ENCODE measurements at places on chromosomes 11 and 22.

- no peak for DNase-seq
Measured at GRCh38 chr22:28938286-28938833, 55.0 kb downstream of the ZNRF3 start.

GRCh38 chr11:83124636-83125424 is 32.1 kb upstream of the PCF11 start:
- DNase-seq = no peak

DNA sequence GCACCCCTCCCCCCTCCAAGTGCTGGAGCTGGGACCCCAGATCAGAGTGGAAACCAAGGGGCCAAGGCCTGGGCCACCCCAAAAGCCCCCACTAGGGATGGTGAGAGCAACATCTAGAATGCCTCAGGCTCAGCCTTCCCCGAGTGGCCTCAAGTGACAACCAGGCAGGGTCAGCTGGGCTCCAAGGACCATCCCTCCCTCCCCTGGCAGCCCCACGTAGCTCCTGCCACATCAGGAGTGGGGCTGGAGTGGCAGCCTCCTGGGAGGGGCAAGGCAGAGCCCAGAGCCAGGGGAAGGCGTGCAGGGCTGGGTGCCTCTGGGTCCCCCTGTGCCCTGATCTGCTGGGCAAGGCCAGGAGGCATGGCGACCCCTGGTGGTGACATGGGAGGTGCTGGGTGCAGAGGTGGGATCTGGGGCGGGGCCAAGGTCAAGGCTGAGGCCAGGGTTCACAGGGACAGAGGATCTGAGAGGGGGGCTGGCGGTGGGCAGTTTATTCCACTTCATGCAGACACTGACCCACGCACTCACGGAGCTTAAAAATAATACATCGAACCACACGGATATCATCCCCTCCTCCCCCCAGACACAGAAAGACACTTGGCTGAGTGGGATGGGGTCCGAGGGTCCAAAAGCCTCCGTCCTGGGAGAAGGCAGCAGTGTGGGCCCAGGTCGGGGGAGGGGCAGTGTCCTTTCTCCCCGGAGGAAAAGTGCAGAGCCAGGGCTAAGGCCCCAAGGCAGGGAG is 15.8 kb upstream of the EHD1 start:
- peak; percentile 55 for DNase-seq

- DNase-seq = no peak
Measured at GRCh38 chr22:44500599-44500998, 2.6 kb upstream of the RTL6 start.

DNA sequence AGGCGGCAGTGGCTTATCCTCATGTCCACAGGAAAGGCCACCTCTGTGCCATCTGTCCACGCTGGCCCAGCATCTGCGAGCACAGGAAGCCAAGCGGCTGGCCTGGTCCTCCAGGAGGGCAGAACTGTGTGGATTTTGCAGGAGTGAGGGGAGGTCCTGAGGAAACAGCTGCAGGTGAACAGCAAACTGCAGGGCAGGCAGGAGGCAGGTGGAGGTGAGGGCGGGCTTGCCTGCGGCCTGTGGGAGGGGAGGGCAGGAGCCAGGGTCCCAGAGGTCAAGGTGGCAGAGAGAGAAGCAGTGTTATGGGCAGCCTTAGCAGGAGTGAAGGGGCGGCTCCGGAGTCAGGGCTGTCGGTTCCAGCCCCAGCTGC is 369.7 kb downstream of the SHANK2 start:
- no peak for DNase-seq

GRCh38 chr11:656866-657265 is 19.8 kb downstream of the DRD4 start:
- DNase-seq = no peak

- DNase-seq = no peak
Measured at GRCh38 chr11:134714021-134714656, 302.1 kb upstream of the B3GAT1 start.

GRCh38 chr11:12512826-12513395 is 135.5 kb downstream of the PARVA start:
- DNase-seq = no peak

DNA sequence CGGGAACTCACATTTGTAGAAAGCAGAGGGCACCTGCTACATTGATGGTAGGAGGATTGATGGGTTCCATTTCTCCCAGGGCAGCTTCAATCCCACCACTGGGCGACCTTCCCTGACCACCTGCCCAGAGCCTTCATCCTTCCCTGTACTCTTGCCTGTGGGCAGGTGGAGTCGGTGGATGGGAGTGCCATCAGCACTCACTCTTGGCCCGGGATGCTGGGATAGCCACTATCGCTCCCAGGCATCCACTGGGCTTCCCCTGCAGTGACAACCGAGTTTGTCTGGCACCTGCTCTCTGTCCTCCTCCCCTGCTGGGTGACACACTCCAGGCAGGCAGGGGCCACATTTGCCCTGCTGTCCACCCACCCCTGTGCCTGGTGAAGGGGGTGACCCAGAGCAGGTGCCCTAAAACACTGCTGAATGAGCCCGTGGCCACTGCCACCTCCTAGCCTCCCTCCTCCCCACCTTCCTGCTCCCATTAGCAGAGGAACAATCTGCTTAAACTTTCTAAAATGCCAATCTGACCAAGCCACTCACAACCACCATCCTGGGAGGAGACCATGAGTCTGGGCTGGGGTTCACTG is 604.7 kb downstream of the TBC1D22A start:
- no peak for DNase-seq

DNA sequence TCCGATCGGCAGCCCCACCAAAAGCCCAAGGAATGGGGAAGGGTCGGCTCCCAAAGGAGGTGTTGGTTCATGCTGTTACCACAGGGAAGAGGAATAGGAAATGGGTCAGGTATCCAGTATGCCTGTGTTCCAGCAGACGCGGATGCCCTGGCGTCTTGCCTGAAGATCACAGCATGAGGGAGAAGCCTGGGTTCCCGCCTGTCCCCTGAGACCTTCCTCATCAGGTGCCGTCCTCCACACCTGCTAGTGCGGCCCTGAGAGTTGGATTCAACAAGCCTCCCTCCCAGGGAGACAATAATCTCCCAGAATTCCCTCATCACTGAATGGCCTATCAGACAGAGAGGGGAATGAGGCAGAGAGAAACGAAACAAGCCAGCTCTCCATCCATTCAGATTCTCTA is 92.2 kb downstream of the SPATA19 start:
- DNase-seq = no peak

- DNase-seq = no peak
Measured at GRCh38 chr11:17846852-17847453, 112.4 kb downstream of the KCNC1 start.

DNA sequence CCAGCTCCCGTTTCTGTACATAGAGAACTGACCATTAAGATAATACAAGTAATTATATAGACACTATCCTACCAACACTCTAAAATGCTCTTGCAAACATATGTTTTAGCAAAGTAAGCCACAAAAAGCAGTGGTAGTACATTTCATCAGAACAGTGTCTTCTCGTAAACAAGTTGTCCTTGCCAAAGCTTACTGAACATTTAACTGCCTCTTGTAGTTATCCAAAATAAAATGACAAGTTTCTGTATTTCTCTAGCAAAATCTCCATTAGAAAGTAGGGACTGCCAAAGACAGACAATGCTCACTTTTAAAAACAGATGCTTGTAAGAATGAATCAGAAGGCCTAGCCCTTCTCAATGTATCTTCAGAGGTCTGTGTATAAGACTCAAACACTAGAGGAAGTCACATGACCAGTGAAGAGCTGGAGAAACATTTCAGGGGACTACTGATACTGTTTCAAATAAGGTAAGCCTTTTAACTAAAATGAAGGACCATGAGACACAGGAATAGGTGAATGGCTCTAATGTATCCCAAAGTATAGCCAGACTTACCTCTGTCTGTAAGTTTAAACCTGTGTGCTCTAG is 7.8 kb upstream of the ZC3H12C start:
- no peak for DNase-seq

DNA sequence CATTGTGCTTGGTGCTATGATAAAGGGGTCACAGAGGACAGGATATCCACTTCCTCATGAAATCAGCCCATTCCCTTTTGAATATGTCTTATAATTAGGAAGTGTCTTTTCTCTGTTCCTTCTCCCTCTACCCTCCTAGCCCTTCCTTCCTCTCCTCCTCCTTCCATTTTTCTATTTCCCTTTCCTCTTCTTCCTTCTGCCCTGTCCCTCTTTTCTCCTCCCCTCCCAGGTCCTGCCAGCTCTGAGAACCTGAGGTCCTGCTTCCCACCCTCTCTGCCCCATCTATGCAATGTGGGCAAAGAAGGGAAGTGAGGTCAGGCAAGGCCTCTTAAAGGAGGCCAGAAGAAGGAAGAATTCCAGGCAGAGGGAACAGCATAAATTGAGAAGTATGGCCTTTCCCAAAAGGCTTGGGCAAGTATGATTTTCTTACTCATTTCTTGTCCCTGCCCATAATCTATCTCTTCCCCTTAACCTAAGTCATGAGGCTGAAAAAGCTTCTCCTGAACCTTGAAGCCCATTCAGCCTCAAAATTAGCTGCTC is 7.7 kb upstream of the UBASH3B start:
- DNase-seq = no peak

GRCh38 chr11:27208846-27209245 is 154.2 kb downstream of the CCDC34 start:
- no peak for DNase-seq

- DNase-seq = no peak
Measured at GRCh38 chr11:105829084-105829483, 193.0 kb downstream of the MSANTD4 start.

DNA sequence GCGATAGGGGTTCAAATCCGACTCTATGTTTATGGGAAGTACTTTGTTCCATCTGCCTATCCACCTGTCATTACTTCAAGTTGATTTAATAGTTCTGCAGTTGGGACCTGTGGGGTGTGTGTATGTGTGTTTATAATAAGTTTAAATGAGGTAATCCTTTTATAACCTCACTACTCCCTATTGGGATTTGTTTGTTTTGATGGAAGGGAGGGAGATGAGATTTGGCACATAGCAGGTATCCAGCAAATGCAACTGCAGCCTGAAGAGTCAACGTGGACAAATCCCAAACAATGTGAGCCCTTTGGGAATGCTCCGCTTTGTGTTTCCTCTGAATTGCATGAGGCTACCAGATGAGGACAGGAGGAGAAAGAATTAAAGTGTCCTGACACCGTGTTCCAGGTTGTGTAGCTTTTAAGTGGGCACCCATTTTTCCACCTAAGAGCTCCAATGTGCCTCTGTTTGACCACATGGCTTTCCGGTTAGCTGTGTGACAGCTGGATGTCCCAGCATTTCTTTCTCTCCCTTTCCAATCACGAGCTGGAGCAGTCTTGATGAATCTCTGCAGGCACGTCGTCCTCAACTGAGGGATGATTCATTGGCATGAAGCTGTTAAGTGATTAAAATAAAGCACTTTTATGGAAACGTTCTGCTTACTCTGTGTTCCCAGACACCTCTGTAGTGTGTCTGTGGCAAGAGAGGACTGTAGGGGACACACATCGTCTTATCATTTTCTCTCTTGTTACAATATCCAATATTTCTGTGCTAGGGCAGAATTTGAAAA is 610.7 kb downstream of the NTM start:
- no peak for DNase-seq

GRCh38 chr22:36323182-36323854 is 64.4 kb downstream of the MYH9 start:
- DNase-seq = peak; percentile 79

DNA sequence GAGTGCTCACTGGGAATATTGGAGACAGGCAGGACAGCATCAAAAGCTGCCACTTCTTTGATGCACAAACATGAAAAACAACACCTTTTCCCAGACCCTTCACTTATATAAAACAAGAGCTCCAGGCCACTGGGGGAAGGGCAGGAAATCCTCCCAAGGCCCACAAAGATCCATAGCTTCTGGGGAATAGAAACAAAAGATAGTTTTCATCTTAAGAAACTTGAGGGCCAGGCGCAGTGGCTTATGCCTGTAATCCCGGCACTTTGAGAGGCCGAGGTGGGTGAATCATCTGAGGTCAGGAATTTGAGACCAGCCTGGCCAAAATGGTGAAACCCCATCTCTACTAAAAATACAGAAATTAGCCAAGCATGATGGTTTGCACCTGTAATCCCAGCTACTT is 15.3 kb downstream of the RTL6 start:
- DNase-seq = no peak

DNA sequence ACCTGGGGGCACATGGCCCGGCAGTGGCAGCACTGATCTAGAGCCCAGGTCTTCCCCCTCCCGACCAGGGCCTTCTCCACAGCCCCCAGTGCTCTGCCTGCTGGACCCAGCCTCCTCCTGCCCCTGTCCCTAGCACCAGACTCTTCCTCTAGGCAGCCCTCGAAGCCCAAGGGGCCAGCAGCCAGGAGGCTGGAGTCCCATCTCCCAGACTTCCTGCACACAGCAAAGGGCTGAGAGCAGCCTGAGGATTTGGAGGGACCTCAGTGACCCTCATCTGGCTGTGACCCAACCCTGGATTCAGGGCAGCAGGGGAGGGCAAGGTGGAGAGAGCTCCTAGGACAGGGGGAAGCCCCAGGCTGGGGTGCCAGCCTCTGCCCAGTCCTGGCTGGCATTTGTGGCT is 3.0 kb downstream of the RHOD start:
- no peak for DNase-seq

- DNase-seq = no peak
Measured at GRCh38 chr11:111532365-111532709, 8.2 kb upstream of the LAYN start.

GRCh38 chr11:132312161-132312560 is 941.7 kb downstream of the NTM start:
- no peak for DNase-seq

GRCh38 chr11:118142081-118142480 is 10.5 kb downstream of the SCN4B start:
- no peak for DNase-seq

DNA sequence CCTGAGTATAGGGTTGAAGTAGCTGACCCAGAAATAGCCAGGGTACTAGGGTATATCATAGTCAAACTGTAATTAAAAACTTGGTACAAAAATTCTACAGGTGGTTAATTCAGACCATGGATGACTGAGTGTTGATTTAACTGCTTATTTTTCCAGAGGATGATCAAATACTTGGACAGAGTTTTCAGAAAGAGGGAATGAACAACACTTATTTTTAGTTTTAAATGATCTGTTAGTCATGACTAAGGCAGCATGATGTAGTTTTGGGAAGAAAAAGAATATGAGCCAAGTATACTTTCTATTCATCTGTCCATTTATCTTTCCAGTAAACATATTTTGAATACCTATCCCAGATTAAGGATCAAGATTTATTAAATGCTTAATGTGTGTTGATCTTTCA is 19.8 kb upstream of the CCDC89 start:
- no peak for DNase-seq

- DNase-seq = no peak
Measured at GRCh38 chr11:74581954-74582547, 10.3 kb upstream of the POLD3 start.

DNA sequence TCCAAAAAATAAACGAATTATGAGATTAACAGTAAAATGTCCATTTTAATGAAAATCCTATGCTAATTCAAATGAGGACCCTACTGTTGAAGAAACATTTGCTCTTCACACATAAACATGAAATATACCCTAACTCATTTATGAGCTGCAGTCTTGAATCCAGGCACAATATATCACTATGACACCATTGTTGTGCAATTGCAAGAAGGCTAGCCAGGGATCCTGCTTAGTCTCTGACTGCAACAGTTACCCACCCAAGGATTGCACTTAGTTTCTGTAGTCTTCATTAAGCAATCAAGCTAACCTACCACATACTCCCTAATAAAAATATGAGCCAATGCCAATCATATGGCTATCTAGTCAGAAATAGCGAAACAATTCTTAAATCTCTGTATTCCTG is 981.0 kb upstream of the FAT3 start:
- no peak for DNase-seq

All from thoracic aorta (tissue), 2 donors.